Ascending aorta (tissue), 2 donors: ENCODE measurements at places on chromosomes 6 and 20.

DNA sequence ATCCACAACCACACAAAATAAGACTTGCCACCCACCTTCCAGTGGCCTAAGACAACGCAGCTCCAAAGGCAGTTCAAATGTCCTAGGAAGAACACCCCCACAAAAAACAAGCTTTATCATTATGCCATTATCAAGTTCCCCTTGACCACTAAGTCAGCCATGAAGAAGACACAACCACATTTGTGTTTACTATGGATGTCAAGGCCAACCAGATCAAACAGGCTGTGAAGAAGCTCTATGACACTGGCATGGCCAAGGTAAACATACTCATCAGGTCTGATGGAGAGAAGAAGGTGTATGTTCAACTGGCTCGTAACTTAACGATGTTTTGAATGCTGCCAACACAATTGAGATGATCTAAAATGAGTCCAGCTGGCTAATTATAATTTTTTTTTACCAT lies 26.1 kb downstream of the SEC63 start:
- no peaks in the 10 kb centered on the region for H3K4me1 ChIP-seq
- H3K36me3 ChIP-seq = peaks cover 5% of the 10 kb centered on the region
- no peak overlapping the region for H3K27ac ChIP-seq

DNA sequence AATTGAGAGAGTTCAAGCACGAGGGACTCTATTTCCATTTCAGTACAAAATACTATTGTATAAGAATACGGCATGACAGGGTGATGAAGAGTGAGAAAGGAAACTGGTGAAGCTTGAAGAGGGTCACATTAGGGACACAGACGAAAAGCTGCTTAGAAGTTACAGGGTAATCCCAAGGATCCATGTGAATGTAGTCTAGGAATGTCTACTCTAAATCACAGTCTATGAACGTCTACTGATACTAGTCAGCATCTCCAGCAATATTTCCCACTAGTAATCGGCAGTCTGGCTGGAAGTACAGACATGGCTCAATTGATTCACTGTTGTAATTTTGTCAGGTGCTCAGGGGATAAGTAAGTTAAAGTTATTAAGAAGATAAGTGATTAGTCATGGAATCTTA lies 156.4 kb downstream of the ASCC3 start:
- no peaks in the 10 kb centered on the region for H3K4me1 ChIP-seq
- no peaks in the 10 kb centered on the region for H3K36me3 ChIP-seq

- H3K36me3 ChIP-seq = no peaks in the 10 kb centered on the region
- DNase-seq = no peak
- no peak overlapping the region for H3K4me3 ChIP-seq
- no peaks in the 10 kb centered on the region for H3K4me1 ChIP-seq
- no peaks in the 10 kb centered on the region for H3K27me3 ChIP-seq
Measured at GRCh38 chr6:166910601-166911000, 45.7 kb downstream of the RNASET2 start.

DNA sequence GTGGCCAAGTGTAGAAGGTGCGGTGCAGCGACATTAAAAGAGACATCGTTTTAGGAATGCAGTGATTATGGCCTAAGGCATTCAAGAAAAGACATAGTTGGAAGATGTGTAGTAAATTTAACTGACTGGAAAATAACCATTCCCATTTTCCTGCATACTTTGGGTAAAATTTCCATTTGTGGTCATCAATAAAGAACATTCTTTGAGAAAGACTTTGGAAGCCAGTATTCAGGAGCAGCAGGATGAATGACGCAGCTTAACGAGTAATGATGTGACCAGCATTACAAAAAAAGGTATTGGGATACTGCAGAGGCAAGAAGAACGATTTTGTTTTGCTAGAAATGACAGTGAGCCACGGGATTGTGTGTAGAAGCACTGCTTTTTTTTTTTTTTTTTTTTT lies 7.0 kb upstream of the RWDD1 start:
- H3K36me3 ChIP-seq = no peaks in the 10 kb centered on the region
- no peak overlapping the region for H3K4me3 ChIP-seq
- DNase-seq = no peak

GRCh38 chr6:131980791-131981623 lies 29.8 kb upstream of the CCN2 start:
- no peak for DNase-seq
- no peak overlapping the region for H3K4me3 ChIP-seq
- no peaks in the 10 kb centered on the region for H3K27me3 ChIP-seq
- no peaks in the 10 kb centered on the region for H3K4me1 ChIP-seq
- H3K27ac ChIP-seq = peak overlapping the region; percentile 35
- H3K36me3 ChIP-seq = no peaks in the 10 kb centered on the region

DNA sequence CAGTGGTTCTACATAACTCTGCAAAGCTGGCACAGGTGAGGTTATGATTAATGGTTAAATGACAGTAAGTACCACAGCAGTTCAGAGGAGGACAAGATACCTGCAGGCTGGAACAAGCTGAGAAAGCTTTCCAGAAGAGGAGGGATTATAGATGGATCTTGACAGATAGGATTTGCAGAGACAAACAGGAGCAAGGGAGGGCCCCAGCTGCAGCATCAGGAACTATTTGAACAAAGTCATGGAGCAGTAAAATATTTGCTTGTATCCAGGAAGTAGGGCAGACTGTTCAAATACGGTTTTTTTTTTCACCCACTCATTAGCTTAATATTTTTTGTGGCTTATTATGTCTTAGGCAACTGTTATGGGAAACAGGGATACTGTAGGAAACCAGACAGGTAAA lies 144.4 kb upstream of the MAN1A1 start:
- DNase-seq = no peak
- H3K36me3 ChIP-seq = no peaks in the 10 kb centered on the region
- H3K4me1 ChIP-seq = no peaks in the 10 kb centered on the region
- no peaks in the 10 kb centered on the region for H3K27me3 ChIP-seq

DNA sequence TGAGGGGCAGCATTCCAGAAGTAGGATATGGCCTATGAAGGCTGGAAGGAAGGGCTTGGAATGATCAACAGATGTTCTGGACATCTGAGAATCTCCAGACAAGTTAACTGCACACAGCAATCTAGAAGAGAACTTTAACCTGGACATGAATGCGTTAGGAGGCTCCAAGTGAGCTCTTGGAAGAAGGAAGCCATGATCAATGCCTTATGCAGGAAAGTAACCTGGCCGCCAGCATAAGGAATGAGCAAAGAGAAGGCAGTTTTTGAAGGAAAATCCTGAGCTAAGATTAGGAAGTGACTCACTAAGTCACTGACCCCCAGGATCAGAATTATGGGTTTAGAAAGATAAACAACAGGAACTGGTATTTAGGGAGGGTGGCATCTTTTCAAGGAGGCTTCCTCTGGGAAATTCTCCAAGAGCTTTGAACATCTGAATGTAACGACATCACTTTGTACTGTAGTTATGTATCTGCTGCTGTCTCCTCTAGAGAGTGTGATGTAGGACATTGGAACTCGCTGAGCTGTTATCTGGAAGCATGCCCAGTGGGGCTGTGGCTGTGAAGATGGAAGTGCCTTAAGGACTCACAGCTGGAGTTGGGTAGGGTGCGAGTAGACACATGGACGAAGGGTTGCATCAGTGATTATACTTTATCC lies 236.8 kb downstream of the PACRG start:
- H3K36me3 ChIP-seq = no peaks in the 10 kb centered on the region
- H3K4me1 ChIP-seq = no peaks in the 10 kb centered on the region
- no peaks in the 10 kb centered on the region for H3K27me3 ChIP-seq
- no peak for DNase-seq
- no peak overlapping the region for H3K4me3 ChIP-seq

GRCh38 chr6:69883551-69883950 lies 17.2 kb downstream of the COL19A1 start:
- no peaks in the 10 kb centered on the region for H3K36me3 ChIP-seq
- no peak overlapping the region for H3K4me3 ChIP-seq
- no peaks in the 10 kb centered on the region for H3K27me3 ChIP-seq
- no peaks in the 10 kb centered on the region for H3K4me1 ChIP-seq
- H3K27ac ChIP-seq = no peak overlapping the region

- no peak overlapping the region for H3K4me3 ChIP-seq
- no peak overlapping the region for H3K27ac ChIP-seq
- no peaks in the 10 kb centered on the region for H3K36me3 ChIP-seq
- DNase-seq = no peak
Measured at GRCh38 chr6:90939906-90940305, 353.0 kb upstream of the MAP3K7 start.

DNA sequence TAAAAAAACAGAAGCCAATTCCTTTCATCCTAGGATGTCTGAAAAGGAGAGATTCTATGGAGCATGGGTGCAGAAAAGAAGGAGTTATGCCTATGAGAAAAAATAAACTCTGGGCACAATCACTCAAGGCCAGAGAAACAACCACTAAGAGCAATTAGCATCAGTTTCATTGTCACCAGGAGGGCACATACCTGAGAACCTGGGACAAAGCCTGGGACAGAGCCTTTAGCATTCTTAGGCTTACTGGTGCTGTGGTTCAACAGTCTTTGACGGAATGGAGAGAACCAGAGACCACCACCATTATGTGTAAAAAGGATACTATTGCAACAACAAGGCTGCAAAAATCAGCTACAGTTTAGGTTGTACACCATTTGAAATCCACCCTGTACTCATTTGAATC lies 29.4 kb upstream of the BCKDHB start:
- H3K27ac ChIP-seq = no peak overlapping the region
- no peak for DNase-seq
- no peak overlapping the region for H3K4me3 ChIP-seq
- H3K4me1 ChIP-seq = no peaks in the 10 kb centered on the region
